ENCODE measurements at places on chromosomes 4 and X. TPM values are rescaled to one million over a fixed set of nuclear protein-coding genes. Genes with fewer than 3 reads are reported as not detected.

DRD5 gene
- not detected for total RNA-seq

DGAT2L6 gene
- total RNA-seq: not detected

ARHGEF6 gene
- total RNA-seq: 63.8 TPM

GAGE12H gene
- not detected for total RNA-seq

RBMXL3 gene
- total RNA-seq: not detected

DCAF4L1 gene
- total RNA-seq: 0.21 TPM

ASMT gene
- 0.73 TPM for total RNA-seq

PCSK1N gene
- total RNA-seq: 3.3 TPM

TFDP3 gene
- total RNA-seq: not detected

PPP1R2C gene
- 6.0 TPM for total RNA-seq

SMIM43 gene
- total RNA-seq: not detected

UTP14A gene
- 11.6 TPM for total RNA-seq

SMIM10 gene
- not detected for total RNA-seq

FREM3 gene
- not detected for total RNA-seq

AMBN gene
- not detected for total RNA-seq

CXorf49 gene
- total RNA-seq: not detected

TCEAL2 gene
- 0.52 TPM for total RNA-seq

FGFBP1 gene
- total RNA-seq: not detected

All from mononuclear cell (primary cell).